ENCODE measurements at places on chromosomes 1 and 21. TPM values are rescaled to one million over a fixed set of nuclear protein-coding genes. Genes with fewer than 3 reads are reported as not detected.

The MYOM3 gene
- total RNA-seq = not detected

The CAPN8 gene
- not detected for total RNA-seq

The ARHGAP30 gene
- total RNA-seq = not detected

The MATN1 gene
- not detected for total RNA-seq

The TFF3 gene
- total RNA-seq = not detected

The NUDT4B gene
- 19.0 TPM for total RNA-seq

The CSTB gene
- 21.5 TPM for total RNA-seq

The LRRC39 gene
- total RNA-seq = 0.37 TPM

The RHEX gene
- not detected for total RNA-seq

The GLIS1 gene
- 3.2 TPM for total RNA-seq

The ATAD3C gene
- not detected for total RNA-seq

The ZNF648 gene
- total RNA-seq = not detected

The GRHL3 gene
- total RNA-seq = not detected

The PLCH2 gene
- total RNA-seq = not detected

The TMEM81 gene
- total RNA-seq = 0.50 TPM

The VASH2 gene
- 0.54 TPM for total RNA-seq

The LCE7A gene
- total RNA-seq = not detected

The RGS7 gene
- not detected for total RNA-seq

The INSRR gene
- not detected for total RNA-seq

The RIIAD1 gene
- total RNA-seq = not detected

The AMY1A gene
- not detected for total RNA-seq

The OR2M3 gene
- not detected for total RNA-seq

The MASP2 gene
- not detected for total RNA-seq

The EDN2 gene
- not detected for total RNA-seq

The ITGB2 gene
- not detected for total RNA-seq

The NR5A2 gene
- 0.25 TPM for total RNA-seq
